ENCODE measurements at places on chromosomes 16 and 17.

- no peak for DNase-seq
Measured at GRCh38 chr16:50576403-50577113, 28.4 kb downstream of the NKD1 start.

DNA sequence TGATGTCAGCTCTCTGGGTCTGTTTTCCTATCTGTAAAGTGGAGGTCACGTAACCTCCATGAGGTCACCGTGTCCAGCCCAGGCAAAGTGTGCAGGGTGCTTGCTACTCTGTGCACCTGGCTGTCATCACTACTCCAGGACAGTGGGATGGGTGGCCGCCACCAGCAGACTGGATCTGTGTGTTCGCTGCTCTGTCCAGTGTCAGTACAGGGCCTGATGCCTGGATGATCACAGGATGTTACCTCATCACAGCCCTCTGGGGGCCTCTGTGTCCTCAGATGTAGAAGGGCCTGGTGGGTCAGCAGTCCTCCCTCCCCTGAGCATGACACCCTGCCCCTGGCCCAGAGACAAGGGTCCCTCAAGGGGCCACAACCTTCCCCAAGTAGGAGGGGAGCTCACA lies 80.0 kb downstream of the KCNJ18 start:
- DNase-seq, result no peak

GRCh38 chr17:77476931-77477805 lies 336.4 kb downstream of the SEC14L1 start:
- no peak for DNase-seq

DNA sequence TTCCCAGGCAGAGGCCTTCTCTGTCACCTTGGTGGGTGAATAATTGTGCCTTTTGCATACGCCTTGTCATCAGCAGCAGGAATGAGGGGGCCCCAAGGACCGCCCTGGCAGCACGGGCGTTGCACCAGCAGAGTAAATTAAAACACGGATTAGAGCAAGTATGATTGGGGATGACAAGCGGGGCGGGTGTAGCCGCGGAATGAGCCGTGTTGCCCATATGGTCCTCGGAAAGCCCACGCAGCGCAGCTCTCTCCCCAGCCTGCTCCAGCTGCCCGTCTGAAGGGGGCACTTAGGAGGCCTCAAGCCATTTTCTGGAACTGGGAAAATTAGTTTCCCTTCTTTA lies 299.4 kb upstream of the IRX3 start:
- no peak for DNase-seq

DNA sequence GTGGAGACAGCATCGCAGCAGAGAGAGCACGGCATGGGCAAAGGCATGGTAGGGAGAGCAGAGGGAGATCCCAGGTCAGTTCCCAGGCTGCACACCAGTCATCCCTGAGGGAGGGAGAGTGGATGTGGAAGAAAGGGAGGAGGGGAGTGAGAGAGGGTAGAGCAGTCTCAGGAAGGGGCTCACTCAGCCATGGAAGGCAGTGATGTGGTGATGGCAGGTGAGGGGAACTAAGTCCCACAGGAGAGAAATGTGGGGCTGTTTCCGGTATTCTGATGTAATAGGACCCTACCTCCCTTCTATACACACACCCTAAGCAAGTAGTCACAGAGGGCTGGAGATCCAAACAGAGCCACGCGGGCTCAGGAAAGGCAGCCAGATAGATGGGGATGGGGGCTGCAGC lies 500.3 kb upstream of the CDH11 start:
- no peak for DNase-seq
